Kidney tubule cell (primary cell): ENCODE measurements at places on chromosomes 2 and 18.

DNA sequence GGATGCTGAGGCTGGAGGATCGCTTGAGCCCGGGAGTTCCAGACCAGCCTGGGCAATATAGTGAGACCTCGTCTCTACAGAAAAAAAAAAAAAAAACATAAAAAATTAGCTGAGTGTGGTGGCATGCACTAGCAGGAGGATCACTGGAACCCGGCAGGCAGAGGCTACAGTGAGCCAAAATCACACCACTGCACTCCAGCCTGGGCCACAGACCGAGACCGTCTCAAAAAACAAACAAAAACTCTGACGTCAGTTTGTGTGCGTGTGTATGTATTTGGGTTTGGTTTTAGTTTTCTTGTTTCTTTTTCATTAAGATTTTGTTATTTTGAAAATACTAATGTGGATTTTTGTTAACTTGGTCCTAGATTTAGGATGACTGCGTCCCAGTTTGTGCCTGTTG is 19.0 kb downstream of the CEP68 start:
- no peak for DNase-seq

DNA sequence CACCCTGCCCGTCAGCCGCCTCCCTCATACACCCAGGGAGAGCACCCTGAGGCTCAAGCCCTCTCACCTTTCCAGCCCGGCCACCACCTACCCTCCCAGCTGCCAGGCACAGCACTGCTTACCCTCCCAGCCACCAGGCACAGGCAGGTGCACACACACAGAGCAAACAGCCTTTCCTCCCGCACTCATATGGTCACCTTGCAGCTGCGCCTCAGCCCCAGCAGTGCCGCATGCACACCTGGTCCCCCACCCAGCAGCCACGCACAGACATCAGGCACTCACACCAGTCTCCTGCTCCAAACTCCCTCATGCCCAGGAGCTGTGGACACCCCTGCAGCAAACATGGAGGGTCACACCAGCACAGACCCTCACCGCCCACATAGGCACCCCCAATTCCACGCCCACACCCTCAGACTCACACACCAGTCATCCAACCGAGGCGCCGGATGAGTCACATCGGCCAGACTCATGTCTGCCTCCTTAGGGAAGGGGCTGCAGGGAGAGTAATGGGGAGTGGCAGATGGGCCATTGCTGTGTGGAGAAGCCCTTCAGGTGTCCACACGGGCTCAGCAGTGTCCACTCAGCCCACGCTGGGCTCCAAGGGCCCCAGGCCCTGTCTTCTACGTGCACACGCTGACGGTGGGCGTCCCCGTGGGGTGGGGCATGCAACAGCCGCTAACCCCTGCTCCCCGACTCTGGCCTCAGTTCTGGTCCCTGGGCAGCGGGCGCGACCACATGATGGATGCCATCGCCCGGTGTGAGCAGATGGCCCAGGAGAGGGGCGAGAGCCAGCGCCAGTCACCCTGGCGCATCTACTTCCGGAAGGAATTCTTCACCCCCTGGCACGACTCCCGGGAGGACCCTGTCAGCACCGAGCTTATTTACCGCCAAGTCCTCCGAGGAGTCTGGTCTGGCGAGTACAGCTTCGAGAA is 22.3 kb upstream of the GPR17 start:
- DNase-seq: no peak

DNA sequence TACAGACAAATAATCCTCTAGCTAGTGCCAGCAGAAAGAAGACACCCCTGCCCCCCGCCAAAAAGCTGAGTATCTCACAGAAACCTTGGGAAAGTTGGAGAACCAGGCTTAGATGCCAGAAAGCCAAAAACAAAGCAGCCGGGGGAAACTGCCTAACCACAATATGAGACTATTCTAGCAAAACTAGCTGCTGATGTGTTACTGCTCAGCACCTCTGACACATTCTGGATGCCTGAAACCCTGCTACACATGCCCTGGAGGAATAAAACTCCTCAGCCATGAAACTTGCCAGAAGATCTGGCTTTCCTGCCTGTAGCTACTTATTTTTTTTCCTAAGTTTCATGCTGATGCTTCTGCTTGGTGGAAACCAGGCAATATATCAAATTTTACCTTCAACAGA is 122.7 kb upstream of the GCFC2 start:
- DNase-seq: peak; percentile 71

DNA sequence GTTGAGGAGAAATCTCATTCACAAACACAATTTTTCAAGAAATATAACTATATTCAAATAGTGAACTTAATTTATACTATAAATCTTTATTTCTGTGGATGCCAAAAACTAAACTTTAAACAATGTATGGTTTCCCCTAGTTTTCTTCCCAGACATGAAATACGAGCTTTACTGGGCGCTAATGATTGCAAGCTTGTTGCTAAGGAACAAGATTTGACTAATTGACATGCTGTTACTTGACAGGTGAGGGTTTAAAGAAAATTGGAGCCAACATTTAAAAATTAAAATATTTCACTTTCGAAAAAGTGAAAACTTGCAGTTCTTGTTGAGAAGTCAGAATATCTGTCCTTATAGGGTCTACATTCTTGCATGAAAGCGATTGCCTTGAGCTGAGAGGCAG is 381.0 kb downstream of the MEIS1 start:
- no peak for DNase-seq

GRCh38 chr2:120451334-120451733 is 105.4 kb downstream of the INHBB start:
- no peak for DNase-seq

- no peak for DNase-seq
These were observed 119.5 kb downstream of the LIPG start for GRCh38 chr18:49681387-49681786.

DNA sequence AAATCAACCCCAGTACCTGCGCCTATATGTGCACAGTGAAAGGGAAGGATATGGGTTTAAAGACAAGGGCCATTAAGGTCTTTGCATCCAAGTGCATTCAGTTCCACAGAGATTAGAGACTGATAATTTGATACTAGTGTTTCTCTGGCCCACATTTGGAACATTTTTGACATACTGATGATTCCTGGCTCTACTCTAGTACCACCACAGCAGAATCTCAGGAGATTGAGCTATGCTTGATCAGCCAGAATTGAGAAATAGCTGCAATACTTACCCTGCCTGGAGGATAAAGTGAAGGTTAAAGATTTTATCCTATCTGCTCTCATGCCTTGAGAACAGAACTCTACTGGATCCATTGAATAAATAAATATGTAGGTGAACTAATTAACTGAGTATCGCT is 1267.8 kb downstream of the SUCLG1 start:
- no peak for DNase-seq

GRCh38 chr18:42275138-42275535 is 320.1 kb downstream of the PIK3C3 start:
- DNase-seq: no peak

GRCh38 chr2:68997401-68997800 is 15.6 kb upstream of the ANTXR1 start:
- DNase-seq: no peak

- peak; percentile 93 for DNase-seq
These were observed 125.7 kb downstream of the RBMS1 start for GRCh38 chr2:160367887-160368286.

DNA sequence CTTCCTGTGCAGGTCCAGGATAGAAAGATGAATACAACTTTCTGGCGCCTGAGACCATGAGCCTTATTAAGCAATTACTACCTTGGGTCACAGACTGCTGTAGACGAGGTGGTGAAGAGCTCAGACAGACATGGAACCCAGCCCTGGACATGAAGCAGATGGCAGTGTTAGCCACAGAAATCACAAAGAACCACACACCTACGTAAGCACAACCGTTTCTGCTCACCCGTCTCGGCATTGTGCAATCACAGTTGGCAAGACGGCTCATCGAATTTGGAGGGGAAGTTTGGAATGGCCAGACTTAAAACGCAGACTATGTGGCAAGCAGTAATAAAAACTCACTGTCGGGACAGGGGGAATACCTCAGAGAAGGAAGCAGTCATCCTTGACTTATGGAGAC is 24.3 kb upstream of the ASPRV1 start:
- DNase-seq: no peak

- no peak for DNase-seq
These were observed 238.4 kb downstream of the ACTR3 start for GRCh38 chr2:114128263-114128662.

DNA sequence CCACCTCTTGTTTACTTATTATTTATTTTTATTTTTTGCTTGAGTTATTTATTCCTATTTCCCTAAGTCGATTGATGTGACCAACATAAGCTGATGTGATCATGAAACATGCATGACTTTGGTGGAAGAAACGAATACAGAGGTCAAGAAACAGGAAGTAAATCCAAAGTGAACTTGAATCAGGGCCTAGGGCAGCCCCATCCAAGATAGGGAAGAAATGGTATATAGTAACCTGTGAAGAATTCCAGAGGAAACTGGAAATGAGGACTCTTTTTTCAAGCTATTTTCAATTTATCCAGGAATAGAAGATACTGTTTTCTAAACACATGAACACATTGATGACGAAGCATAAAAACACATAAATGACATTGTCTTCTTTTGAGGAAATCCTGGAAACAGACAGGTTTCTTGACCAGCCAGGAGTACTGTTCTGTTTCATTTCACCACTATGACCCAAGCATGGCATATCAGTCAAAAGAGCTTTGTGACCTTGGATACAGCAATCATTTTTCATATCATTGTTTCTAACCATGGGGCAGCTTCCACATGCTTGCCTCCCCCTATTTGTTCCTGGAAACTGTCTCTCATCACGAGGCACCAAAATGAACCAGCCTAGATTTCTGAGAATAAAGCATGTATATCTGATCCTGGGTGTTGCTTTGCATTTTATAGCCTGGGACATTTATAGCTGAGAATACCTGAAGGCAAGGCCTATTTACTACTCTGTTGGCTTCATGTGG is 9.1 kb upstream of the LCLAT1 start:
- no peak for DNase-seq

- peak; percentile 45 for DNase-seq
These were observed 453 bp upstream of the GRB14 start for GRCh38 chr2:164621764-164622105.

DNA sequence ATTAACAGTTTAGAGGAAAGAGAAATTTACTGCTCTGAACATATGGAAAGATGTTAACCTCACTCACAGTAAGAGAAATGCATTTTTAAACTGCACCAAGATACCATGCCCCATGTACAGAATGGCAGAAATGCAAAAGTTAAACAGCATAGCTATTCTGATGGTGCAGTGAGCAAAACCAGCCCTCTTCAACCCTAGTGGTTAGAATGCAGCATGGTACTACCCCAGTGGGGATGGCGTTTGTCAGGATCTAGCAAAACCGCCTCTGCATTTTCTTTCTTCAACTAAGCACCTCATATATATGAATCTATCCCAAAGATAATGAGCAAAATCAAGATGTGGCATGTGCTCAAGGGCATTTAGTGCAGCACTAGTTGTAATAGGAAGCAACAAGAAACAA is 98.0 kb downstream of the MGAT5 start:
- DNase-seq: no peak

DNA sequence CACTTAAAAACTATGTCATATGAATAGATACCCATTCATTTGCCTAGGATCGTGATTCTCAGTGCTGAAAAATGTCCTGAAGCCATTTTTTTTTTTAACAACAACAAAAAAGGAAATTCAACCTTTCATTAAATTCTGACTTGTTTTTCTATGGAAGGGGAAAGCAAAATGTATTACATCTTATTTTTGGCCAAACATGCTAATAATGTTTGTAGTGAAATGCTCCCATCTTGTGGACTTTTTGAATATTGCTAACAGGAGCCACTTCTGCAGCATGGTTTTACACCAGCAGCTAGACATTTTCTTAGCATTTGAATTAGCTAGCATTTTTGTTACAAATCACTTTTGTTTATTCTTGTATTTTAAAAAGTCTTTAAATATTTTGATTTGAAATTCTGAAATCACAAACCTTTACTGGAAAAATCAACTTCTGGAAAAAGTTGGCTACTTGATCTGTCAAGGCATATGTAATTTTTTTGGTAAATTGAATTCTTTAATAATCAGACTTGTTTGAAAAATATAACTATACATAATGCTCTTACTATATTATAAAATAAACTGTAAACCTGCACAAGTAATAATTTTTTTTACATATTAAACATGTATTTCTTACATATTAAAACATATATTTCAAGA is 75.8 kb downstream of the KIDINS220 start:
- peak; percentile 29 for DNase-seq

- DNase-seq: no peak
These were observed 64.3 kb downstream of the RHOB start for GRCh38 chr2:20511130-20511529.

DNA sequence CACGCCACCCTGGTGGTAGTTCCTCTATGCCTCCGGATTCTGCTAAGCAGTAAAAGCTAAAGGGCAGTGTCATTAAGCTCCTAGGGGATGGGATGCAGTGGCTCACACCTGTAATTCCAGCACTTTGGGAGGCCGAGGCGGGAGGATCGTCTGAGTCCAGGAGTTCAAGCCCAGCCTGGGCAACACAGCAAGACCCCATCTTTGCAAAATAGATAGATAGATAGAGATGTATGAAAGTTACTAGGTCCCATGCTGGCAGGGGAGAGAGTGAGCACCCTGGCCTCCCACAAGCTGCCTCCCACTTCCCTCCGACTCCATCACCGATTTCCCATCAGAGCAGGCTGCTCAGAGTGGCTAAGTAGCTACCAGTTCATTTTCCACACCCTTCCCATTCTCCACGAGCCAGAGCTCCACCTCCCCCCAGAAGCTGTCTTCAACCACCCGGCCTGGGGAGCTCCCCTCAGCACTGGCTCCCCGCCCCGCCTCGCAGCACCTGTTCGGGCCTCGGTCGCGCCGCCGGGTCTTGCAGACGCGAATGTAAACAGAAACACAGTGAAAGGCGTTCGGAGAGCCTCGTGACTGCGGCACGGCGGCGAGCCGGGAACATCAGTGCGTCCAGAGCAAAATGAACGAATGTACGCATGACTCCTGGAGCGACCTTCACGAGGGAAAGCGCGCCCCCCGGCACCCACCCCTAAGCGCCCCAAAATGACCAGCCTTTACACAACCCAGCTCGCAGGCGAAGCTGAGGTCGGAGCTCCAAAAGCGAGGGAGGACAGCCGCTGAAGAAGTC is 598 bp upstream of the CEP68 start:
- DNase-seq: no peak

DNA sequence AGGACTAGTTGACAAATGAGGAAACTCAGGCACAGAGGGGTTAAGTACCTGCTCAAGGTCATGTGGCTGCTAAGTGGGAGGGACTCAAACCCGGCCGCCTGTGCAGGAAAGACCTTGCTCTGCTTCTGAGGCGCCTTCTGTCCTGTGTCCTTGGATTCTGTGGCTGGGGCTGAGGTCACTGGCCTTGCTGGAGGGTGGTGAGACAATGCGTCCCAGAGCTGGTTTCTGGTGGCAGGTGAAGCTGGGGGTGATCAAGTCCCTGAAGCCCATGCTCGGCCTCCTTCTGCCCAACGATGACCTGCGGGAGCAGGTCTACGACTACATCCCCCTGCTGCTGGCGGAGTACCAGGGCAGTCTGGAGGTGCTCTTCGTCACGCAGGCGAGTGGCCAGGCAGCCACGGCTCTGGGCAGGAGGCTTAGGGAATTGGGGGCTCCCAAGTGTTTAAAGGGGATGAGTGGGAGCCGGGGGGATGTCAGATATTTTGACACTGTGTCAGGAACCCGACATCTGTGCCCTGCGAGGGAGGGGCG is 16.1 kb downstream of the MROH2A start:
- no peak for DNase-seq
